ENCODE measurements at places on chromosomes 5 and 9.

- peak; percentile 8 for DNase-seq
These were observed 128.6 kb downstream of the KCNIP1 start for GRCh38 chr5:170632266-170632984.

DNA sequence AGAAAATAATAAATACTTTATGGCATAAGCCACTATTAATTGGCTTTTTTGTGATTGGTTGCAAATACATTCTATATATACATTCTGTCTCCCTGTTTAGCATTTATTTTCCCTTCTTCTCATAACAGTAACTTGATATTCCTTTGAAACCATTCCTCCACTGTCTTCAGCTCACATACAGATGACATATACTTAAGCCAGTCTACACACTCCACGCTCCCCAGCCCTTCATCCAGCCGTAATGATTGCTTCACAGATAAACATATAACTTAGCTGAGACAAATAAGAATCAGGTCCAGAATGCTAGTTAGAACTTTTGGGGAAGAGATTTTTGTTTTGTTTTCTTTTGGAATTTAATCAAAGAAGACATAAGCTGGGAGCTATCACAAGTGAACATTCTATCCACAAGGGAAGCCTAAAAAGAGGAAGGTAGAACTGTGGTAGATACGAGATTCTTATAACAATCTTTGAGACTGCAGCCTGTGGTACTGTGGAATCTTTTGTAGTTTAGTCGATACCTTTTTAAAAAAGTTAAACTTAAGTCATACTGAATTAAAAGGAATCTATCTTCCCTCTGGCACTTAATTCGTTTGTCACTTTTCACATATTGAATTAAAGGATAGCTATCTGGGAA lies 365.1 kb upstream of the PRR16 start:
- DNase-seq, result no peak

DNA sequence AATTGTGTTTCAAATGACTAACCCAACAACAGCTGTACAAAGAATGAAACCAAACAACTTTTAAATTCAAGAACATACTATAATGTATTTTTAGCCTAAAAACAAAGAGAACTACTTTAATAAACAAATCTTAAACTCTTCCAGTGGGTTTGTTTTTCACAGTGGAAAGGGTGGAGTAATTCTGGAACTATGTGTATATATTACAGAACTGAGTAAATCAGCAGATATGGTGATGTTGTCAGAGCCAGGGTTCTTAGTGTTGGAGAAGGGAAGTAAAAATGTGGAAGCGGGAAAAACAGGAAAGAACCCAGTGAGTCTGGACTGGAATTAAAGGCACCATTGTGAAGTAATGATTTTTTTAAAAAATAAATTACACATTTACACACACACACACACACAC lies 144.9 kb downstream of the CDK5RAP2 start:
- DNase-seq, result peak; percentile 13

GRCh38 chr5:135310328-135310989 lies 88.6 kb downstream of the MACROH2A1 start:
- peak; percentile 91 for DNase-seq

GRCh38 chr9:111298731-111299598 lies 31.1 kb downstream of the OR2K2 start:
- peak; percentile 79 for DNase-seq

DNA sequence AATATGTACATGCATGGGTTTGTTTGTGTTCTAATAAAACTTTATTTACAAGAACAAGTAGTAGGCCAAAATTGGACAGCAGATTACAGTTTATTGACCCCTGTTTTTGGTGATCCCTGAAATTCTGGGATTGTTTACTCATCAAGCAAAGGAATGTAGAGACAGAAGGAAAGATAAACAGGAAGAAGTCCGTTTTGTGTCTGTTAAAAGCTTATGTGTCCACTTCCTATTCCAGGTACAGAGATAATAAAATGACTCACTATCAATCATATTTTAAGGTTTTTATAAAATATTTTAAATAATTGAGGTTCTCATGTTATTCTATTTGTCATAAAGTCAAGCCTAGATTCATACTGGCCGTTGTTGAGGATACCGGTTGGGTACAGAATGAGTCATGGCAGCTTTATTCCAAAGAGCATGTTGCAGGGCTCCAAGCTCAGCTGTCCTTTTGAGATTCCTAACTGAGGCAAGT lies 214.9 kb upstream of the DAB2 start:
- DNase-seq, result peak; percentile 88

DNA sequence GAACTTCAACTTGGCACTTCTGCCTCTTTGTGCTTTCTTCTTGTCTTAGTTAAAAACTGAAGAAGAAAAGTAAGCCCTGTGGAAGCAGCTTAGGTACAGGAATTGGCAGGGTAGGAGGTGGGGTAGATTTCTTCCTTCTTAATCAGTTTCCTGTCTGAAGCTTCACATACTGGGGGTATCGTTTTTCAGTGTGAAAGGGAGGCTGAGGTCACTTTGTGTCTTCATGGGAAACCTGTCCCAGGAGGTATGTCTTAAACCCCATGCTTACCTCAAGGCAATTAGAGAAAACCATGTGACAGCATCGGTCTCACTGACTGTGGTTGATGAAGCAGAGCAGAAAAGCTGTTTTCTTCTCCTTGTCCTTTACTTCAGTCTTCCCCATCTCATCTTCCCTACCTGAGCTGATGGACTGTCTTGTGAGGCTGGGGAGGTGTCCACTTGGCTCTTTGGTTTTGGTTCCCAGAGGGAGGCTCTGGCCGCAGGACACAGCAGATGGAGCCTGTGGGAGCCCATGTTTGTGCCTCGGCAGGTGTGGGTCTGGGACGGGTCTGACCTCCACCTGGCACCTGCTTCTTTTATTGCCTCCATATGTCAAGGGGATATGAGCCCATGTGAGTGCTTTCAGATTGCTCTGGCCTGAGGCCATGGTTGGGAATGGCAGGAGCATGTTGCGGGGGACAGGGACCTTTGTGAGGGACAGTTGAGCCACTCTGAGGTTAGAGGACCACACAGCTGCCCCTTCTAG lies 47.0 kb downstream of the SH3GL2 start:
- DNase-seq, result peak; percentile 24

DNA sequence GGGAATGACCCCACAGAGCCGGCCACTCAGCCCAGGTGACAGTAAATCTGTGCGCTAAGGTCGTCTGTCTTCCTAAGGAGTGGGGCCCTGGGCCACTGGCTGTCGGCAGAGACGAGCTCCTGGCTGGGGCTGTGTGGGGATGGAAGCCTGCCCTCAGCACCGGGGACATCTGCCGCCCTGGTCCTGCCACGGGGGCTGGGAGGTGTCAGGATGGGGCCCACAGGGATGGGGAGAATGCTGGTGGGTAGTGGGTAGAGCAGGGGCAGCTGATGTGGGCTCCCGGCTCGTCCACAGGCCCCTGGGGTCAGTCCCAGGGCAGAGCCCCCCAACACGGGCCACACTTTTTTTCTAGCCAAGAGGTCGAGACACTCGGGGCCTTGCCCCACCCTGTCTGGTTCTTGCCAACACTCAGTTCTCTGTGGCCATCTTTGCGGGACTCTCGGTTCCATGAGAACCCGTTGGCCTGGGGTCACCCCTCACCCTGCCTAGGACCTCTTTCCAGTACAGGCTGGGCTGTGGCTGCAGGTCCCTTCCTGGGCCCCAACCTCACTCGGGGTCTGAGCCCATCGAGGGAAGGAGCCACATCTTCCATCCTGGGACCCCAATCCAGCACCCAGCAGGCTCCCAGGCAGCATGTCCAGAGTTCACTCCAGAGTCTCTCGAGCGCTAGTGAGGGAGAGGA lies 45.0 kb downstream of the DBH start:
- DNase-seq, result no peak

DNA sequence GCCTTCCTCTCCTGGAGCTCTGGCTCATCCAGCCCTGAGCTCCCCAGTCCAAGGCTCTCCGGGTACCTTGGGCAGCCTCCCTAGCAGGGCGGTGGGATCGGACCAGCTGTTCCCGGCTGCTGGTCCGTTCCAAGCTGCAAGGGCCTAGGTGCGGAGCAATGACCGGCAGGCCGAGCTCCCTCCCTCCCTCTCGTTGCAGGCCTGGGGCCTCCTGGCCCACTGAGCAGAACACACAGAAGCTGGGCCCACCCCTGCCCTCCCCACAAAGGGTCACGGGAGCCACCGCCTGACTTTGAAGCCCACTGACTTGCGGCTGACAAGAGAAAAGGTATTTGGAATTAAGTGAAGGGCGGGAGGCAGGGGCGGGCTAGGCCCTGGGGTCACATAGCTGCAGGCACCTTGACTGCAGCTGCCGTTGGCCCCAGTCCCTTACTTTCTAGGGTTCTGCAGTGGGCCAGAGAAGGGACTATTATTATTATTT lies 104.7 kb upstream of the IER5L start:
- no peak for DNase-seq

GRCh38 chr5:171581781-171582180 lies 162.3 kb downstream of the FGF18 start:
- no peak for DNase-seq

DNA sequence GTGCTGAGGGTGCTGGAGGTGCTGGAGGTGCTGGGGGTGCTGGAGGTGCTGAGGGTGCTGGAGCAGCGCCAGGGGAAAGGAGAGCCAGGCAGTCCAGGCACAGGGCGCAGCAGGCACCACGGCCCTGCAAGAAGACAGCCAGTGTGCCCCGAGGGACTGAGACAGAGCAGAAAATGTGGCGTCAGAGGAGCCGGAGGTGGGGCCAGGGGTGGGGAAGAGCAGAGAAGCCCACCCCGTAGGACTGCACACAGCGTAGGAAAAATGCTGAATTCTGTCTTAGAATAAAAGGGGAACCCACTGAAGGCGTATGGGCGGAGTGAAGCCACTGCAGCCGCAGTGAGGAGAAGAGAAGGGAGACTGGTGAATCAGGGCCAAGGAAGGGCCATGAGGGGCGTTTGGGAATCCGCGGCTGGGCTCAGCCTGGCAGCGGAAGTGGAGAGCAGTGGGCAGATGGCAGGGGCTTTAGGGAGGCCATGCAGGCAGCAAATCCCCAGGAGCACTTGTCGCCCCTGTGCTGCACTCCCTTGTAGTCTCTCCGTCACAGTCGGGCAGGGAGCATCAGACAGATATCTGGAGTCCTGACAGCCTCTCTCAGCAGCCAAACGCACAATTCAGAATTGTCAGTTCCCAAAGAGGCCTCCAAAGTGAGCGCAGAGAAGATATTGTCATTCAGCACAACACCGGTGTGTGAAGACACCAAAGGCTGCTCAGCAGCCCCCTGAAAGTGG lies 35.9 kb upstream of the LECT2 start:
- DNase-seq, result no peak

DNA sequence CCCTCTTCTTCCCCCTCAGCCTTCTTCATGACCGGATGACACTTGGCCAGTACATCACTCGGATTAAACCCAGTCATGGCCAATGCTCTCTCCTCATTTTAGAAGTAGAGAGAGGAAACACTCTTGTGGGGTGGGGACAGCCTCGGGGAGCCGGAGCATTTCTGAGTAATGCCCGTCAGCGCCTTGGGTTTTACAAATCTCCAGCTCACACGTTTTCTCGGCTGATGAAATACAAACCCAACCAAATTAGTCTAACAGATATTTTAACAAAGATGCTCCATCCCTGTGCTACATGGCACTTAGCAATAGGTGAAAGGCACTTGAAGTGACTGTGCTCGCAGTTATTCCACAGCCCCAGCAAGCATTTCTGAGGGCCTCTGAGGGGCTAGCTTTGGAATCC lies 51.7 kb downstream of the ZNF366 start:
- DNase-seq, result no peak

- DNase-seq, result peak; percentile 76
These were observed 118.2 kb upstream of the TBC1D2 start for GRCh38 chr9:98373609-98374008.

GRCh38 chr9:127450243-127450760 lies 904 bp downstream of the RPL12 start:
- peak; percentile 48 for DNase-seq

DNA sequence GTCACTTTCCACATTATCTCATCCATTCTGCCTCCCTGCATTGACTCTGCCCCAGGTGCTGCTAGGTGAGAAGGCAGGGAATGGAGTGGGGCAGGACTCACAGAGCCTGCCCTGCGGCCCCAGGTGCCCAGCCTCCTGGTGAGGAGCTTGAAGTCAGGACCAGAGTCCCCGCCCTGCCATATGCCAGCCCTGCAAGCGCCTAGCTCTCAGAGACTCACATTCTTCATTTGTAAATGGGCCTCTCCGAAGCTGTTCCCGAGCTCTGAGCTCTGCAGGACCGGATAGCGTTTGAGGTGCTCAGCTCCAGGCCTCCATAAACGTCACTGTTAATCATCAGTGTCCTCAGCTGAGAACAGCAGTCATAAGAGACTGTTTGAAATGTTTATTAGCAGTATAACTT lies 75.1 kb upstream of the STXBP1 start:
- peak; percentile 93 for DNase-seq

- DNase-seq, result peak; percentile 41
These were observed 46.4 kb upstream of the SLCO6A1 start for GRCh38 chr5:102545175-102545574.

DNA sequence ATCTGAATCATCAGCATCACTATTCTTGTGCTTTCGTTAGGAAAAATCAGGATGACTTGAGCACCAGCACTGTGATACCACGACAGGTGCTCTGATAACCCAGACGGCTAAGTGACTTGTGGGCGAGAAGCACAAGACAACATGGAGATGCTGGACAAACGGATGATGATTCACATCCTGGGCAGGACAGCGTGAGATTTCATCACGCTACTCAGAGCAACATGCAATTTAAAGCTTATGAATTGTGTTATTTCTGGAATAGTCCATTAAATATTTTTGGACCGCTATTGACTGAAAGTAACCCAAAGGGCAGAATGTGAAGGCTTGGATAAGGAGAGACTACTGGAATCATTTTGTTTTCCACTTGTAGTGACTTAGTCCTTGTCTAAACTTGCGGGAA lies 114.8 kb upstream of the DAPK1 start:
- DNase-seq, result peak; percentile 3

DNA sequence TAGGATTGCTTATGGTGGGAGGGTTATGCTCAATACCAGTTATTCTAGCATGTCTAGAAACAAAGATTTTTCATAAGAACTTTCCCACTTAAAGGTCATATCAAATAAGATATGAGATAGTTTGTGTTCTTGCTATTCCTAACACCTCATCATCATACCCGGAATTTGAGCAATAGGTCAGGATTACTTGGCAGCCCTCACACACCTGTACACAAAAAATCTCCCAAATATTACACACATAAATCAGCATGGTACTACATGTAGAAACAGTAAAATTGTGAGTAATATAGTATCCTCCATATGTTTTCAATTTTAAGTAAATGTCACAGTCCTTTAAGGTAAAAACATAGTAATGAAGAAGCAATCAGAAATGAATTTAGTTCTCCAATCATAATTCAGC lies 113.7 kb downstream of the SLC25A46 start:
- no peak for DNase-seq

- no peak for DNase-seq
These were observed 26.7 kb downstream of the PWWP2A start for GRCh38 chr5:160092514-160092913.

DNA sequence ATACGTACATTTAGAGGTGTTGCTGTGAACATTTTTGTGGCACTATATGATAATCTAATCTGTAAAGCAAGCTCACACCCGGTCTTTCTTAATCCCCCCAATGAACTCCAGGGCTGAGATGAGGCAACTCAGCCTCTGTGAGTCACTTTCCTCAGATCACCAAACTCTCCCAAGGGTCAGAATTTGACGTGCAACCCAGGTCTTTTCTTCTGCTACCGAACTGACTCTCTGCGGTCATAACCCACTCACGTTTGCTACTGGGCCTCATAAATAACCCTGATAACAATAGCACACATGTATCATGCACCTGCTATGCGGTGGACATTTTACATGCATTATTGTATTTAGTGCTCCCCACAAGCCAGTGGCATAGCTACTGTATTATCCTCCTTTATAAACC lies 153.1 kb downstream of the DROSHA start:
- no peak for DNase-seq

- no peak for DNase-seq
These were observed 21.9 kb downstream of the PTBP3 start for GRCh38 chr9:112311497-112311896.

GRCh38 chr5:123044926-123045617 lies 8.5 kb upstream of the PPIC start:
- DNase-seq, result no peak

All from ELR (cell line).